CD8-positive, alpha-beta memory T cell (primary cell): ENCODE measurements at places on chromosomes 1 and 21.

GRCh38 chr1:199667089-199667488 is 360.4 kb upstream of the NR5A2 start:
- no peak for DNase-seq

DNA sequence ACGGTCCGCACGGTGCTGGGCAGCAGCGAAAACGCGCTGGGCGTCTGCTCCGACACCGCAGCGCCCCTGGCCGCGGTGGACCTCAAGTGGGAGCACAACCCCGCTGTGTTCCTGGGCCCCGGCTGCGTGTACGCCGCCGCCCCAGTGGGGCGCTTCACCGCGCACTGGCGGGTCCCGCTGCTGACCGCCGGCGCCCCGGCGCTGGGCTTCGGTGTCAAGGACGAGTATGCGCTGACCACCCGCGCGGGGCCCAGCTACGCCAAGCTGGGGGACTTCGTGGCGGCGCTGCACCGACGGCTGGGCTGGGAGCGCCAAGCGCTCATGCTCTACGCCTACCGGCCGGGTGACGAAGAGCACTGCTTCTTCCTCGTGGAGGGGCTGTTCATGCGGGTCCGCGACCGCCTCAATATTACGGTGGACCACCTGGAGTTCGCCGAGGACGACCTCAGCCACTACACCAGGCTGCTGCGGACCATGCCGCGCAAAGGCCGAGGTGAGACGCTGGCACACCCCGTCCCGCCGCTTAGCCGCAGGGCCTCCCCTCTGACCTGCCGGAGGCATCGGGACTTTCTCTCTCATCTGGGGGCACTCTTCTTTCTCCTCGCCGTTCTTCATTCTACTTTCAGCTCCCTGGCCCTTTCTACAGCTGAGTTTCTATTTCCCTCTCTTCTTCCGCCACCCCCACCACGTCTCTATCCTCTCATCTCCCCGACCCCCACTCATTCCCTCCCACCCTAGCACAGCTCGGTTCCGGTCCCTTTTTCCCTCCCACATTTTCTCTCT is 1.0 kb downstream of the NPR1 start:
- DNase-seq = no peak

DNA sequence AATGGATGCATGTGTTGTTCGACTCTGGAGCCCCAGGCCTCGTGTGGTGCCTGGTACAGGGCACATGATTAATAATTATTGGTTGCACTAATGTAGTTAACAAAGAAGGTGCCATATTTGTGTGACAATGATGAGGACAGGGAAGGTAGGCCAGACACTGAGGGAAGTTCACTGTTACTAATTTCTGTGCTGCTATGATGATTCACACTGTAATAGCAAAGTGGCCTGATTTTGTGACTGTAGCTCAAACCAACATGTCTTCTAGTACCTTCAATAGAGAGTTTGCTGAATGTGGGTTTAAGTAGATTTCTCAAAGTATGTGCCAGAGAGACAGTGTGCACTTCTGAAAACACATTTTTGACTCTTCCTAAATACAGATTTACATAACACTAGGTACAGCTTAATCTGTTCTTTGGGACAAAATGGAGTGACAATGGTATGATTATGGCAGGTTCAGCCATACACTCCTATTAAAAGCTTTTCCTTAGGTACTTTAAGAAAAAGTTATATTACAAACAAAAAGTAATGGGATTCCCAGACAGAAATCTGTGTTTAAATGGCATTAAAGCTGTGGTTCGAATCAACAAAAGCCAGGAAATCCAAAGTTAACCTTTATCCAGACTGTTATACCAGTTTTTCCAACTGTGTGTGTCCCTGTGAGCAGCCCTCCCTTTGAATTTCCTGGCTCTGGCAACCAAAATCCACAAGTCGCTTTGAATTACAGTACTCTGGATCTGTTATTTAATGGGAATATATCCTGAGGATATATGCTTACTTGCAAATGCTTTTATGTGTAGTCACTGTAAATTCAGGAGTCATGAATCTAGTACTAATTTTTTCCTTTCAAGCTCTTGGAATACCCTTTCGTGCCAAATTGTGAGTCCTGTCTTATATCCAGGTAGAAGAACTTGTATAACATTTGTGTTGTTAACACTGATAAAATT is 277.1 kb upstream of the SGIP1 start:
- DNase-seq = no peak

- no peak for DNase-seq
Observed at GRCh38 chr1:198228925-198229324, 72.1 kb downstream of the NEK7 start.

DNA sequence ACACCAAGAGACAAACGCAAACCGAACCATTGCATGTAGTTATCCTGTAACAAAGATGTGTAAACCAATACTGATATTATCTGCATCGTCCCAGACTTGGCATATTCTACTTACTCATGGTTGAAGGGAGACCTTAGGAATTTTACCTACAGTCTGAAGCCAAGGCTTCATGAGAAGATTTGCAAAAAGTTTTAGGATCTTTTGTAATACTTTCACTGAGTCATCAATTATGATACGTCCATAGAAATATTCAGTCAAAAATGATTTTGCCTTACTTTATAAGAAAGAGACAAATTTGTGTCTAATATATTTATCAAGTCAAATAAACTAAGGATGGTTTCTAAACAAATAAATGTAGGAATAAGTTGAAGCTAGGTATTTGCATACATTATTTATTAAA is 1176.1 kb upstream of the ADGRL2 start:
- no peak for DNase-seq
